ENCODE measurements at places on chromosomes 2 and 18.

GRCh38 chr2:25808006-25808383 lies 70.3 kb downstream of the ASXL2 start:
- no peak for DNase-seq

DNA sequence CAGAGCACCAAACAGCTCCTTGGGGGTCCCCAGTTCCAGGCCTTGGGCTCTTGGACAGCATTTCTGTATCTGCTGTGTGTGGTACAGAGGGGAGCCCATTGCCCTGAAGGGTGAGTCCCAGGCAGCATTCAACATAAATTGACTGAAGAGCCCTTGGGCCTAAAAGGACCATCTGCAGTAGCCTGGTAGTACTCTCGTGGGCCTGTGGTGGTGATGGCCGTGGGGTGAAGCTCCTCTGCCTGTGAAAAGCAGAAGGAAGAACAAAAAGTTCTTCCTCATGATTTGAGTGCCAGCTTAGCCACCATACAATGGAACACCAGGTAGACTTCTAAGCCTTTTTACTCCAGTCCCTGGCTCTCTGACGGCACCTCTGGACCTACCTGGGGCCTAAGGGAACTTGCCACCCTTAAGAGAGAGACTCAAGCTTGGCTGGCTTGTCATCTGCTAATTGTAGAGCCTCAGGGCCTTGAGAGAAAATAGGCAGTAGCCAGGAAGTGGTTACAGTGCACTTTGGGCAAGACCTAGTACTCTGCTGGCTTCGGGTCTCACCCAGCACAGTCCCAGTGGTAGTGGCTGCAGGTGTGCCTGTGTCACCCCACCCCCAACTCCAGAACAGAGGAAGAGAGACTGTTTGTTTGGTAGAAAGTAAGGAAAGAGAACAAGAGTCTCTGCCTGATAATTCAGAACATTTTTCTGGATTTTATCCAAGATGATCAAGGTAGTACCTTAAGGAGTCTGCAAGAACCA lies 84.6 kb upstream of the CERS6 start:
- no peak for DNase-seq

GRCh38 chr18:10936176-10937053 lies 213.0 kb downstream of the PIEZO2 start:
- DNase-seq: no peak

DNA sequence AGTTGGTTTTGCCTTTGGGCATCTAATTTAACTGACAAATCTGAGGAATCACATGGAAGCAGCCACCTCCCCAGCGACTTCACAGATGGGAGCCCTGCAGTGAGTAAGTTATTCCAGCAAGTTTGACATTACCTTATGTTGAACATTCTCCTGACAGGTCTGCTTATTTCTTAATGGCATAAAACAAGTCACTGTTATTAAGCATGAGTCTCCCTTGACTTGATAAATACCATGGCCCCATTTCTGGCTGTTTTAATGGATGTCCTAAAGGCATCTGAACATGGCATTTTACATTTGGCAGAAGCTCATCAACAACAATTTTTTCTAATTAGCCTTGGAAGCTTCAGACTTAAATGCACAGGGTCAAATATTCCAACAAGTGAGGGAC lies 92.6 kb upstream of the CREB1 start:
- no peak for DNase-seq

DNA sequence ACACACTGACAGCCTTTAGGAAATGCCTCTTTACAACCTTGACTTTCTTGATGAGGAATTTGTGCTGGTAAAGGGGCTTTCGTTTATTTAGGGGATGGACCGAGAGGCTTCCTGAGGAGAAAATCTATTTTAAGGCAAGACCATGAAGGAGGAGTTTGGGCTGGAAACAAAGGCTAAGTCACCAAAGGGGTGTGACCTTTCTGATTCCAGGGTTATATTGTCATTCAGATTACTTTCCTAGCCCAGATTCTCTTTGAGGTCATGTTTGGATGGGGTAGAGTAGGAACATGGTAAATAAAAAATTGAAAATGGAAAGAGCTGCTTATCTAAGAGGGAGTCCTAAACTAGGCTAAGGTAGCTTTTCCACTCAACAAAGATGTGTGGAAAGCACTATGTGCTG lies 77.1 kb upstream of the UGP2 start:
- DNase-seq: no peak

GRCh38 chr18:57728941-57729511 lies 74.1 kb downstream of the ATP8B1 start:
- no peak for DNase-seq

GRCh38 chr2:61795408-61795807 lies 58.5 kb downstream of the FAM161A start:
- no peak for DNase-seq

- no peak for DNase-seq
These were observed 72.7 kb downstream of the SPIRE1 start for GRCh38 chr18:12585218-12585617.

DNA sequence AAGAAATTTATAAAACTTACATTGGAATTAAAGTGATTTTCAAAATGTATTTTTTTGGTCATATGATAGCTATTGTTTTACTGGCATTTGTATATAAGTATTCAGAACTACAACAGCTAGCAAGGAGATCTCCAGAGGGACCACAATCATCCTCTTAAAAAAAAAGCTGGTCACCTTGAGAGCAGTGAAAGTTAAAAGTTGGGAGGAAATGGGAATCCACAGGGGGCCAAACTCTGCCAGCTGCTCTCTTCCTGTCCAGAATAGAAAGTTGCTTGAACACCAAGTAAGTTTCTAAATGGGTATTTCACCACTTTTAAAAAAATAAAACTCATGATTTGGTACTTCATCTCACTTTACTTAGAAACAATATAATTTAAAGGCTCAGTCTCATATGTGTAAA lies 1025.1 kb downstream of the LRP1B start:
- DNase-seq: no peak

GRCh38 chr2:143132355-143132754 lies 3.1 kb downstream of the ARHGAP15 start:
- peak; percentile 4 for DNase-seq

DNA sequence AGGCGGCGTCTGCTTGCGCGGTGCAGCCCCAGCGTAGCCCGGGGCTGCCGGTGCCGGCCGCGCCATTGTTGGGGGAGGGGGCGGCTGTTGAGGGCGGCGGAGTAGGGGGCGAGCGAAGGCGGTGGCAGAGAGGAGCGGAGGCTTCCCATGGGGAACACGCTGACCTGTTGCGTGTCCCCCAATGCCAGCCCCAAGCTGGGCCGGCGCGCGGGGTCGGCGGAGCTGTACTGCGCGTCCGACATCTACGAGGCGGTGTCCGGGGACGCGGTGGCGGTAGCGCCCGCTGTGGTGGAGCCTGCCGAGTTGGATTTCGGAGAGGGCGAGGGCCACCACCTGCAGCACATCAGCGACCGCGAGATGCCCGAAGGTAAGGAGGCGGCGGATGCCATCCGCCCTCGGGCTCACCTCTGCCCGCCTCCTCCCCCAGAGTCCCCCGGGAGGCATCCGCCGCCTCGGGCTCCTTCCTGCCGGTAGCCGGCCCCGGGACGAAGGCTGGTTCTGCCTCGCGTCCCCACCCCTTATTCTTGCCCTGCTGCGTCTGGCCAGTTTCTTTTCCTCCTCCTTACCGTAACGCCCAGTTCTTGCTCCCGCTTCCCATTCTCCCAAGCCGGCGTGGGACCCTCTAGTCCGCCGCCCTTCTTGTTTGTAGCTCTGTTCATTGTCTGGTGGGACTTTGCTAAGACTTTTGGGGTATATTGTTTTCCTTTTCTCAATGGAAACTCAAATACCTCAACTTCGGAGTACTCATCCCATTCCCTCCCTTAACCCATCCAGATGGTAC lies 500 bp downstream of the CCNYL1 start:
- peak; percentile 60 for DNase-seq

DNA sequence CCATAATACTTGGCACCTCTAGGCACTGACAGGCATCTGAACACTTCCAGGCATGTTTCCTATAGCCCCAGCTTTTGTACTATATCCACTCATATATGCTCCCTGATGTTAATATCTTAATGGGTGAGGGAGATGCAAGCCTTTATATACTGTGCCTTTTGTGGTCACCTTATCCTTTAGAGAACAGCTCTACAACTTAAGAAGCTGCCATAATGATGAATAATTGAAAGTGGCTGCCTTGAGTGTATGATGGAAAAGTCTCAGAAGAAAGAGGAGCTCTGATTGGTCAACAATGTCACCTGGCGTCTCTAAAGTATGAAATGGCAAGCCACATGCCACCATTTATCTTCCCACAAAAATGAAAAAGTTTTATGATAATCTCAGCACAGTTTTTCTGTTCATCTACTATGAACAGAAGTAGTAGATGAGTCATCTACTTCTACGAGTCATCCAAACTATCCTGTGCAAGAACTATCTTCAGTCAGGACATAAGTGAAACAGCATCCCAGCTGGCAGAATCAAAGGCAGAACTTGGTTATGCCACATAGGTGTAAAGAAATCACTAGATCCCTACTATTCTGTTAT lies 997.9 kb upstream of the CELF4 start:
- DNase-seq: no peak

DNA sequence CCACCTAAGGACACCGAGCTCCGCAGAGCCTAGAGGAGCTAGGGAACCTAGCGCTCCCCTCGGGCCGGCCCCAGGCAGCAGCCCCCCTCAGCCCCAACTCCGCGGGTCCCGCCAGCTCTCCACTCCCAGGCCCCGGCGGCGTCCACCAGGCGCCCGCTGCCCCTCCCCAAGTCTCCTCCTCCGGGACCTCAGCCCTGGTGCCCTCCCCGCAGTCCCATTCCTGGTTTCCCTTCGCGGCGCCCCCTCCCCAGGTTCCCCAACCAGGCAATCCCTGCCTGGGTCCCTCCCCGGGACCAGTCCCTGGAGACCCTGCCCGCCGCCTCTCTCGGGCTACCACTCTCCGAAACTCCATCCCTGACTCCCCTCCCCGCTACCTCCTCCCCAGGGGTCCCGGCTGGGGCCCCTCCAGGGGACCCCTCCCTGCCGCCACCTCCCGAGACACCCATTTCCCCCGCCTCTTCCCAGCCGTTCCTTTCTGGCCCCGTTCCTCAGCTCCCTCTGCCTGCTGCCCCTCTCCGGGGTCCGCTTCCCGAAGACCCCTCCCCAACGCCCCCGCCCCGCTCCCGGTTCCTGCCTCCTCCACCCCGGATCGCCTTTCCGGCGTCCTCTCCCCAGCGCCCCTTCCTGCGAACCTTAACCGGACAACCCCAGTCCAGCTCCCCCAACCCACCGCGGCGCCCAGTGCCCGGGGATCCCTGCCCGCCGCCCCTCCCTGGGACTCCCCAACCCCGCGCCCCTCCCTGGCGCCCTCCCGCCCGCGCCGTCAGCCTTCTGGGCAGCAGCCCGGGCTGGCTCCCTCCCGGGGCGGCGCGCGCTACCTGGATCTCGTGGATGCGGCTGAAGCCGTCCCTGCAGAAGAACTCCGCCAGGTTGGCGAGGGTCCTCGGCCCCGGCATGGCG lies 678 bp downstream of the CYP27C1 start:
- no peak for DNase-seq

GRCh38 chr2:198347946-198348345 lies 543.6 kb downstream of the PLCL1 start:
- no peak for DNase-seq
